ENCODE measurements at places on chromosomes 6 and 20.

GRCh38 chr6:99369533-99369932, 20.1 kb upstream of the FAXC start:
- no peak for DNase-seq

DNA sequence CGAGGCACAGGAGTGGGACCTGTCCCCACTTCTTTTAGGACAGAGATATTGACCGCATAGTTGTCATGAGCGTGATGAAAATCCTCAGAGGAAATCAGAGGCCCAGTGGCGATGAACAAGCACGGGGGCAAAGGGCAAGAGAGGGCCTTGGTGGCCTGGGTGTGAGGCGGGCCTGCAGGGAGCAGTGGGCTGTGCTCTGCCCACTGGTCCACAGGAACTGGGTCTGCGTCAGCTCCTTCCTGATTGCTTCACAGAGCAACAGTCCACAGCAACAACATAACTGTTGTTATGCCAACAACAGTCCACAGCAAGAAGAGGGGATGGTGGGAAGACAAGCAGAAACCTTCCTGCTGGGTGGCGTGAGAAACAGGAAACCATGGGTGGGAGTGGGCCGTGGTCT, 335.6 kb downstream of the ZFAND3 start:
- DNase-seq: no peak

DNA sequence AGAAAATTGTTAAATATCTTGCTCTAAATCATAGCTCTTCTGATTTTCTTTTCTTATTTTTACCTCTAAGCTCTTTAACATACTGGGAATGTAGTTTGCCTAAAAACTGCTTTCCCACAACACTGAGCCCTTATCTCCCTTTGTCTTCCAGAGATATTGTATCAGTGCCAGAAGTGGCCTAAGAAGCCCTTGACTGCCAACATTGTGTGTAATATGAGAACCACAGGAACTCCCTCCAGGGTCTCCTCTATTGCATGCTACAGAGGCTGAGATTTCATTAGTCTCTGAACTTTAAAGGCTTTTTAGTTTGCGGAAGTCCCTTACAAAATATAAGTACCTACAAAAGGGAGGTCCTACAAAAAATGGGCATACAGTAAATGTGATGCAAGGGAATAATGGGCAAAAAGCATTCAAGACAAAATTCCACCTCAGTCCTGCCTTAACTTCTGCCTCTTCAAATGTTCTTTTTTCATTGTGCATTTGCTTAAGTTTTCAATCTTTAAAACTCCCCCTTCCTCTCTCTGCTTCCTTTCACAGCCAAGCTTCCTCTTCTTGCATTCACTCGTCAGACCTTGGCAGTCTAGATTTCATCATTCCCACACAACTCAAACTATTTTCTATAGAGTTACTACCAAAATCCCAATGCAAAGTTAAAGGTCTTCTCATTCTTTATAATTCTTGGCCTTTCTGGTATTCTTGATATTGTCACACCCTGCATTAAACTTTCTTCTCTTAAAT, 76.5 kb downstream of the ADGRG6 start:
- no peak for DNase-seq

DNA sequence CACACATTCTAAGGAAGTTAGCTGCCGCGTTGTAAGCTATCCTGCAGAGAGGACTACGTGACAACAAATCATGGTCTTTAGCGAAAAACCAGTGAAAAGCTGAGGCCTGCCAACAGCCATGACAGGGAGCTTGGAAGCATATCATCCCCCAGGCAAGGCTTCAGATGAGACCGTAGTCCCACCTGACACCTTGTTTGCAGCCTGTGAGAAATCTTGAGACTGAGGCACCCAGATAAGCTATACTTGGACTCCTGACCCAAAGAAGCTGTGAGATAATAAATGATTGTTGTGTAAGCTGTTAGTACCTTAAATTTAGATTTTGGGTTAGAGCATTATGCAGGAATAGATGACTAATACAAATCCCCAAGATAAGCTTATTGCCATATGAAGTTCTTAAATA, 45.4 kb upstream of the SENP6 start:
- no peak for DNase-seq

- no peak for DNase-seq
Observed at GRCh38 chr20:16209357-16209756, 363.9 kb downstream of the KIF16B start.

GRCh38 chr6:137589067-137589848, 95.1 kb upstream of the OLIG3 start:
- peak; percentile 62 for DNase-seq

GRCh38 chr6:168305863-168306262, 13.7 kb downstream of the DACT2 start:
- no peak for DNase-seq

DNA sequence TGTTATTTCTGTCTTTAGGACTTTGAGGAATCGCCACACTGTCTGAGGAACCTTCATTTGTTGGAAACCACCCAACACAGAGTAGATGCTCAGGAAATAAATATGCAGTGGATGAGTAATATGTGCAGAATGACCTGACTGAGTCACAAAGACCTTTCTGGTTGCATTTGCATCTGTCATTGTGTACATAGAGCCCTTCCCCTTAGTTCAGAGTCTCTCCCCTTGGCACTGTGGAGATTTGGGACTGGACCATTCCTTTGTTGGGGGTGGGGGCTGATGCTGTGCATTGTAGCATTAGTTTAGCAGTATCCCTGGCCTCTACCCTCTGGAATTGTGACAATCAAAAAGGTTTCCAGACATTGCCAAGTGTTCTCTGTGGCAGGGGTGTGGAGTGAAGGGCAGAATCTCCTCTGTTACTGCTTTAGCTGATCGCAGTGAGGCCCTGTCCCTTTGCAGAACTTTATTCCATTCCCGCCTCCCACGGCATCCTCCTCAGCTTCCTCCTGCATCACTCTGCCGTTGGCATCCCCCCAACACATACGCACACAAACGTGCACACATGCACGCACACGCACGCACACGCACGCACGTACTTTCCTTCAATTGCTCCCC, 64.5 kb downstream of the EYA2 start:
- no peak for DNase-seq

- DNase-seq: no peak
Observed at GRCh38 chr6:110474500-110474899, 1.9 kb downstream of the SLC22A16 start.

DNA sequence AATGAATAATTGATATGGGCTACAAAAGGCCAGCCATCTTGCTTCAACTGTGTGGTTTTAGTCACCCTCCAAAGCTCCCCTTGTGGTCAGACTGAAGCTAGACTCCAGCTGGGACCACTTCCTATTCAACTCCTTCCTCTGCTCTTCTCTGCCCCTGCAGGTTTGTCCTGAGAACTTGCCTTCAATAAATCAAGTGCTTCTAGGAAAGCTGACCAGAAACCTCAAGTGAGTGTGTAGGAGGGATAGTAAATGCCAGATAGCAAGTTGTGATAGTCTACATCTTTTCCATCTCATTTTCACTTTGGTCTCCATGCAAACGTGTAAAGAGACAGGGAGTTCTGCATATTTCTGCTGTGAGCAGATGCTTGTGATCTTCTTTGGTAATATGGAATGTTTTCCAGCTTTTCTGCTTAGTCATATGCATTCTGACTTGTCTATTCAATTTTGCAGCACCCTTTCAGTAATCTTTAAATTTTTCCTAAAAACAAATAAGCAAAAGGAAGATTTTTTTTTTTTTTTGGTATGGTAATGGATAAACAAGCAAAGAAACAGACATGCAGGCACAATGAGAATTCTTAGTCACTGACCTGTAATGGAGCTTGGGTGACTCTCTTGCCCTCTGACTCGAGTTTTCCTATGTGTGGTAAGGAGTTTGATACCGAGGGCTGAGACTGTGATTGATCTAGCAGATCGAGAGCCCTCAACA, 201.3 kb upstream of the BTBD3 start:
- DNase-seq: no peak

GRCh38 chr20:64269604-64270411, 14.3 kb downstream of the PCMTD2 start:
- no peak for DNase-seq

DNA sequence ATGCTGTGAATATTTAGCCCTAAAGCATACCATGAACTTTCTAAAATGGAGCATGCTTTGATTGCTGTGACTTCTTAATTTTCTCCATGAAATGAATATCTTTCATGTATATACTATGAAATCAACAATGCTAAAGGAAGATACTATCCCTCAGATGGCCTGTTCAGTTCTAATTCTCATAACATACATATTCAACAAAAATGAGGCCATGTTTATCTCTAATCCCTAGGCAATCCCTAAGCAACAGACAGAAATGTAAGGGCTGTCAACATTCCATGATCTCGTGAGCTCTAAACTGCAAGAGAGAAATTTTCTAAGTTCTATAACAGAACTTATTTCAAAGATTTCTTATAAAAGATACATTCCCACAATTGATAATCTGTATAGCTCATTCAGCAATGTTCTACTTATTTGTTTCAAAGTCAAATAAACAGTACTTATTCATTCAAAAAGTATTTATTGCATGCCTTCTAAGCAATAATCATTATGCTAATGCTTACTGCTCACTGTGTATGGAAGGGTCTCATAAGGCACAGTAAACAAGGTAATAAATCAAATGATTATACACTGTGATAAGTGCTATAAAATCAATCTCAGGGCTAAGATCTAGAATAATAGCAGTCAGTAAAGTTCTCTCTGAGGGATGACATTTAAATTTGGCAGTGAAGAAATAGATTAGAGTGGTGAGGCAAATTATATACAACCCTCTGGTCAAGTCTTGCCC, 492.9 kb downstream of the PHF3 start:
- no peak for DNase-seq

- DNase-seq: no peak
Observed at GRCh38 chr20:47972916-47973309, 187.6 kb upstream of the SULF2 start.

DNA sequence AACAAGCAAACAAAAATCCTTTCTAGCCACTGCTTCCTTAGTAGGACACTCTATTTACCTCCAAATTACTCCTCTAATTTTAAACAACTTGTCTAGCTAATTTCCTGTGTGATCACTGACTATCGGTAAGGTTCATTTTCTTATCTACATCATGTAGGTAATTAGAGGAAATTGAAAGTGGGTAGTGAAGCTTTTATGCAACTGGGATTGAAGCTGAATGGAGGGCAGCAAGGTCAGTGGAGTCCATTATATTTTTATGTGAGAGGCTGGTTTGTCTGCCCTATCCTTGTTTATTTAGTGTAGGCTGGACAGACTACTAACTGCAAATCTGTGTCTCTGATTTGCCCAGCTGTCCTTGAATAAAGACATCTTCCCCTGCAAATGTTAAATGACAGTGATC, 88.5 kb upstream of the SIM1 start:
- DNase-seq: no peak

- no peak for DNase-seq
Observed at GRCh38 chr20:64279826-64280459, 24.4 kb downstream of the PCMTD2 start.

GRCh38 chr20:40254023-40254772, 434.8 kb downstream of the MAFB start:
- no peak for DNase-seq

GRCh38 chr6:37049758-37050044, 44.2 kb downstream of the FGD2 start:
- DNase-seq: no peak

- no peak for DNase-seq
Observed at GRCh38 chr6:12719017-12719416, 2.5 kb downstream of the PHACTR1 start.

DNA sequence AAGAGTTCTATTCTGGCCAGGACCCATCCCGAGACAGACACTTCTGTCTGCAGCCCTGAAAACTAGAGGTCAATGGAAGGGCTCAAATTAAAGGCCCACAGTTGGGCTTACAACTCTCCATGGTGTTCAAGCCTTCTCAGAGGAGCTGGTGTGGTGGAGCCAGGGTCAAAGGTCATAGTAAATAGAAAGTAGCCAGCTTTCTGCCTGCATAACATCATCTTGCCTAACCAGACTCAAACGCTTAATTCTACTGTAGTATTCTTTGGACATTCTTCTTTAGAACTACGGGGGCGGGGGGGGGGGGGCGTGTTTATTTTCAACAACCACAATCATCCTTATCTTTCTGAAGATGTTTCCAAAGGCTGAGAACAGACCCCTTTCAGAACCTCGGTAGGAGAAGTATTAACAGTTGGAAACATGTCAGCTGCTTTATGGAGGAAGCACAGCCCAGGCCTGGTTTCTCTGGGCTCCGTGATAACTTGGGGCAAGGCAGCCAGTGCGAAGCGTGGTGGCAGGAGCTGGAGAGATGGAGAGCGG, 1.5 kb upstream of the RREB1 start:
- no peak for DNase-seq

GRCh38 chr6:143773506-143774150, 69.5 kb upstream of the LTV1 start:
- no peak for DNase-seq

- no peak for DNase-seq
Observed at GRCh38 chr6:153392156-153392555, 261.1 kb upstream of the RGS17 start.

DNA sequence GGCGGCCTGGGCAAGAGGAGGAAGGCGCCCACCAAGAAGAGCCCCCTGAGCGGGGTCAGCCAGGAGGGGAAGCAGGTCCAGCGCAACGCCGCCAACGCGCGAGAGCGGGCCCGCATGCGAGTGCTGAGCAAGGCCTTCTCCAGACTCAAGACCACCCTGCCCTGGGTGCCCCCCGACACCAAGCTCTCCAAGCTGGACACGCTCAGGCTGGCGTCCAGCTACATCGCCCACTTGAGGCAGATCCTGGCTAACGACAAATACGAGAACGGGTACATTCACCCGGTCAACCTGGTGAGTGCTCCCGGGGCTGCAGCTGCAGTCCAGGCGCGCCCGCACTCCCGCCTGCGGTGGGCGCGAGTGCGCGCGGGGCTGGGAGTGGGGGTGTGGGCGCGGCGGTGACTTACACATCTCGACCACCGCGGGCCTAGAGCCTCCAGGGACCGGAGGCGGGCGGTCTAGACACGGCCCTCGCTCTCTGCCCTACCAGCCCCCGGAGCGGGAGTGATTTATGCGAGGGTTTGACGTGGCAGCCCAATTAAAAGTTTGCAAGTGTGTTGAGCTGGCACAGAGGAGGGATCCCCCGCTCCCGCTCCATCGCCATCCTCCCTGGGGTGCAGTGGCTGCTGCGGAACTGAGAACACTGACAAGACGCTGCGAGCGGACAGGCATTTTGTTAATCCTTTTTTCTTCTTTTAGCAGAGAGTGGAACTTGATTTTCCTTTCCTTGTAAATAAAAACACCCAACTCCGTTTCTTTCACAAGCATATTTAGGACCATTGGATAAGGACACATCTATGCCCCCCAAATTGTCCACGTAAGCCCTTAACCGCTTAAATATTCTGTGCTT, 867 bp downstream of the TCF21 start:
- peak; percentile 25 for DNase-seq

GRCh38 chr20:9200196-9200595, 131.3 kb downstream of the PLCB4 start:
- DNase-seq: no peak

- peak; percentile 37 for DNase-seq
Observed at GRCh38 chr6:118893064-118893806, 717 bp upstream of the ASF1A start.

GRCh38 chr6:18693881-18694280, 306.7 kb downstream of the RNF144B start:
- DNase-seq: no peak
